ENCODE measurements at places on chromosomes 1 and 21.

GRCh38 chr1:18949686-18950400 lies 6.6 kb downstream of the IFFO2 start:
- peak; percentile 95 for DNase-seq

- no peak for DNase-seq
Measured at GRCh38 chr1:223482766-223483165, 89.6 kb downstream of the CCDC185 start.

- DNase-seq: no peak
Measured at GRCh38 chr1:47969478-47969877, 27.7 kb downstream of the TRABD2B start.

GRCh38 chr1:183435497-183435896 lies 17.3 kb upstream of the NMNAT2 start:
- DNase-seq: no peak

GRCh38 chr21:37294679-37295078 lies 27.5 kb upstream of the VPS26C start:
- no peak for DNase-seq

Measured in posterior cingulate gyrus (tissue), 11 donors.